ENCODE measurements at places on chromosomes 6 and 20.

DNA sequence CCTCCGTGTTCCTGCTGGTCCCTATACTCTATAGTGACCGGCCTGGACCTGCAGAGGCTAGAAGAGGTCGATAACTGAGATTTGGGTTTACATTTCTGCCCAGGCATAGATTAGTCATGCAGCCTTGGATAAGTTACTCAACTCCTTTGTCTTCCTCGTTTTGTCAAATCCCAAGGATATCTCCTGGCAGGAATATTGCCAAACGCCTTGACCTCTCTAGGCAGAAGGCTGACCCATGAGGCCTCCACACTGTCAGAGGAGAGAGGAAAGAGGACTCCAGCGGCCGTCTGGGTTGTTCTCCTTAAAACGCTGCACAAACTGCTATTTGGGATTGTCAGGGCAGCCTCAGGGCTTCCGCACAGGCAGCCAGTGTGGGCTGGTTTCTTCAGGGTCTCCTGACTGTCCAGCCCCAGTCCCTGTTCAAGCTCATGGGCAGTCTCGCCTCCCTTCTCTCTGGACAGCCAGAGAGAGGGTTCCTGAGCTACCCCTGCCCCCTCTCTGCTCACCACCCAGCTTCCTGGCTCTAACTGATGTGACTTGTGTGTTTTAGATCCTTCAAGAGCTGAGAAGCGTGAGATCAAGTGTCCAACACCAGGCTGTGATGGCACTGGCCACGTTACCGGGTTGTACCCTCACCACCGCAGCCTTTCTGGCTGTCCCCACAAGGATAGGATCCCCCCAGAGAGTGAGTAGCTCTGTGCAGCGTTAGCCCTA is 44.7 kb upstream of the PCMTD2 start:
- DNase-seq, result no peak

- DNase-seq, result no peak
Measured at GRCh38 chr20:14878676-14879019, 541.2 kb upstream of the FLRT3 start.

- DNase-seq, result no peak
Measured at GRCh38 chr6:131014080-131014776, 48.8 kb downstream of the EPB41L2 start.

DNA sequence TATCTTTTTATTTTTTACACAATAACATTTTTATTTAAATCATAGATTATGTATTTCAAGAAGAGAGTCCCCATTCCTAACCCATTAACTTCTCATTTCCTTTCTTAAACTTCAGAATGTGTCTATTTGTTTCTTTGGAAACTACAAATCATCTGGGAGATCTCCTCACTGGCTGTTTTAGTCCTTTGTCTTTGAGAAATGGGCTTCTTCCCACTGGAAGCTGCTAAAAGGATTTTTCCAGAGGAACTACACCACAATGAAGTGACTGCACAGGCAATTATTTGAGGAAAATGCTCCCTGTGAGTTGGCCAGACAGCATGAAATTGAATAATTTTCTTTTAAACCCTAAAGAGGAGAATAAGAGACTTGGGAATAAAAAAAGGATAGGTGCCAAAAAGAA is 119.1 kb downstream of the TENT5A start:
- no peak for DNase-seq

DNA sequence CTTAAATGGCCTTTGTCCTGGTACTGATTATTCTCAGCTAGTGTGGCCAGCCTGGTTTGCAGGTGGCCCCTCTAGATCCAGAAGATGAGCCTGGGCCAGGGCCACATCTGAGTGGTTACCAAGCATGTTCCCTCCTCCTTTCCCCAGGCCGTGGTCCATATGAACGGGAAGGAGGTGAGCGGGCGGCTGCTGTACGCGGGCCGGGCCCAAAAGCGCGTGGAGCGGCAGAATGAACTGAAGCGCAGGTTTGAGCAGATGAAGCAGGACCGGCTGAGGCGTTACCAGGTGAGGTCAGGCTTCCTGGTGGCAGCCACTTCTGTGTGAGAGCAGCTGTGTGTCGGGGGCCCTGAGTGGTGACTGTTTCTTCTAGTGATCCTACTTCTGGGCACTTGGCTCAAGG is 11.6 kb downstream of the PABPC1L start:
- DNase-seq, result no peak

DNA sequence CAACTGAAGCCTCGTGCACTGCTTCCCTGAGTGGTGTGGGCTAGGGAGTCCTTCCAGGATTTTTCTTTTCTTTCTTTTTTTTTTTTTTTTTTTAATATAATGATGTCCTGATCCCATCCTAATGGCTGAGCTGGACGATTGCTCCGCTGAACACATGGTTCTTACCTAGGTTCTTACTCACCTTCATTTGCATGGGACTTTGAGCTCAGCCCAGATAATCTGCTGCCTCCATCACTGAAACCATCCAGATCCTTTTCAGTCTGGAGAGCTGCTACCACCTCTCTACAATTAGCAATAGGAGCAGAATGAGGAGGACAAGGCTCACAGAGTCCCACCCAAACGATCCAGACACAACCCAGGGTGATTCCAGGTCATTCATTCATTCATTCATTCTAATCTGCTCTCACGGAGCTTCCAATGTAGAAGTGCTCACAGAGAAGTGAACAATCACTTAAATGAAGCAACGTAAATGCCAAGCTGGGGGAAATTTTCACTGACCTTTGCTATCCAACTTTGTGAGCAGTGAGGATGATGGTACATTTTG is 246.3 kb upstream of the RREB1 start:
- no peak for DNase-seq

GRCh38 chr20:17610566-17611289 is 40.9 kb downstream of the DSTN start:
- no peak for DNase-seq

- DNase-seq, result no peak
Measured at GRCh38 chr6:21915707-21916260, 322.2 kb downstream of the SOX4 start.

DNA sequence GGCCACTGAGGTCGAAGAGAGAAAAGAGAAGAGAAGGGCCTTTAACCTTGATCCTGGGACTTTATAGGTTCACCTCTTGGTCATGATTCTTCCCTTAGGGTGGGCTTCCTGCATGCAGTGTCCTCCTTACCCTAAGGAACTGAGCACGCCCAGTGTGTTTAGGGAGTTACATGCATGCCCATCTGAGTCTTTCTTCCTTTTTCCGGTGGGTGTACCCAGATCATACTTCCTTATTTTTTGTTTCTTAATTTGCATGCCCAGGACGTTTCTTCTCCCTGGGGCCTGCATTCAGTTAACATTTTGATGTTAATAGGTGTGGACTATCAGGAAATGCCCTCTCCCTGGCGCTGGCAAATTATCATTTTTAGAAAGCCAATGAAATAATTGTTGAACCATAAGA is 91.5 kb downstream of the HTR1B start:
- no peak for DNase-seq

DNA sequence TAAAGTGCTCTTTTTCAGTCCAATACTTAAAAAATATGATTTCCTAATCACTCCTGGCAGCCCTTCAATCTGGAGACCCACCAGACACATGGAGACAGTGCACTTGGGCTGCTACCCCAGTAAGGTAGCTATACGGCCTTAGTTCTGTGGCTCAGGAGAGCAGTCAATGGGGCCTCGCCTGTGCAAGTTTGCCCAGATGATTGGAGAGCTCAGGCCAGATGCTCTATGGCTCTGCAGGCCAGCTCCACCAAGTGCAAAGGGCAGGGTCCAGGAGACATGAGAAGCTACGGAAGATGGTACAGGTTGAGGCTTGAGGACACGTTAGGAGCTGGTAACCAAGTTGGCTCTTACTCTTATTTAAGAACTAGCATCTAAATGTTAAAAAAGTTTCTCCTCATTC is 30.7 kb downstream of the STK38 start:
- DNase-seq, result no peak

DNA sequence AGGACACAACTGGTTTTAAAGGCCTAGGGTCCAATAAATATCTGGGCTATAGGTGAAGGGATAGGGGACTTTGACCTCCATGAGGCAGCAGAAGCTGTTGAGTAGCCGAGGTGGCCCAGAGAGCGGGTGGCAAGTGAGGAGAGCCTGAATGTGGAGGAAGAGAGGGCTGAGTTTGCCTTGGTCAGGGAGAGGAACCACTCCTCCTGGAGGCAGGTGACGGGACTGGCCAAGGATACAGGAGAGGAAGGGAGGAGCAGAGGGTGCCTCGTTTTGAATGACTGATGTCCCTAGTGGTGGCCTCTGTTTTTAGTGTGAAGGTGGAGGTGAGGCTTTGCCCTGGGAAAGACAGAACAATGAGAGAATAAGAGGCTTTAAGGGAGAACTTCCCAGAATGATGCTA is 19.1 kb upstream of the AAR2 start:
- no peak for DNase-seq

- no peak for DNase-seq
Measured at GRCh38 chr6:154649721-154650120, 83.5 kb upstream of the SCAF8 start.

- no peak for DNase-seq
Measured at GRCh38 chr6:123201869-123202372, 205.9 kb downstream of the CLVS2 start.

GRCh38 chr6:55136916-55137315 is 37.4 kb upstream of the HCRTR2 start:
- no peak for DNase-seq

DNA sequence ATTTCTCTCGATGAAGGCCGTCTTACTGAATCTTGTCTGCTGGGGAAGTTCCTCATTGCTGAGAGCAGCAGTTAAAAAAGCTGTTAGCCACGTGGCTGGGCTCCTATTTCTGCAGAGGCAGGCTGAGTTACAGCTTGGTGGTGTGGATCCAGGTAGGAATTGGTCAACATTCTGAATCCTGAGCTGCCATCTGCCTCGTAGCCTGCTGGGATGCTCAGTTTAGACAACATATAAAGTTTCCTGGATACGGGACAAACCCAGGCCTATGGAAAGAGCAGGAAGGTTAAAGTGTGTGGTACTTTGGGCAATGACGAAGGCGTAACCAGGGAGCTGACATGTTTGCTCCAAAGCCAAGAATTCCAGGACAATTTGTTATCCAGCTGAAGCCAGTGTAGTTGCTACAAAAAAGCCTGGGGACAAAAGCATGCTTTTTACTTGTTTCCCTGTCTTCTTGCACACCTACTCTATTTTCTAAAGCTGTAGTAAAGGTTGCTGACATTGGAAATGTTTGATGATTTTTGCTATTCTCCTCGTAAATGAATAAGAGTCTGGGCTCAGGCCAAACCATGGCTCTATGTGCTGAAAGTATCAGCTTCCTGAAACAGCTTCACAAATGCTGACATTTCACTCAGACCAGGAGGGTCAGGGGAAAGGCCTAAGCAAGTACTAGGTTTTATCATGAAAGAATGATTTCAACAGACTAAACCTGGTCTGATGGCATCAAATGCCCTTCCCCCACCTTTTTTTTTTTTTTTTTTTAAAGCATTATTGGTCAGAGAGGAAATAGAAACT is 12.4 kb upstream of the MYLK2 start:
- no peak for DNase-seq

DNA sequence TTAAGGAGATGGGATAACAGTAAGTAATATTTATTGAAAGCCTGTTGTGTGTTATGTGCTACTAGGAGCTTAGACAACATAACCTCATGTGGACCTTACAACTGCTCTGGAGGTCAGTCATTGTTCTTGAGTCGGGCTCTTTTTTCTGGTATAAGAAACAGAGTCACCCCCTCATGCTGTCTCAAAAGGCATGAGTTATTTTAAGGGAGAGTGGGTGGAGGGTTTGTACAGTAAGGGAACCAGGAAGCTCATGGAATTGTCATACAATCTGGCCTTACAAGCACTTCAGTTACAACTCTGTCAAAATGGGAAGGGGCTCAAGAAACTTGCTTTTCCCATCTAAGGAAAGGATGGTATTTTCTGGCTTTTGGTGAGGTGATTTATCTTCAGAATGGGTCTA is 16.5 kb upstream of the DSE start:
- DNase-seq, result no peak

DNA sequence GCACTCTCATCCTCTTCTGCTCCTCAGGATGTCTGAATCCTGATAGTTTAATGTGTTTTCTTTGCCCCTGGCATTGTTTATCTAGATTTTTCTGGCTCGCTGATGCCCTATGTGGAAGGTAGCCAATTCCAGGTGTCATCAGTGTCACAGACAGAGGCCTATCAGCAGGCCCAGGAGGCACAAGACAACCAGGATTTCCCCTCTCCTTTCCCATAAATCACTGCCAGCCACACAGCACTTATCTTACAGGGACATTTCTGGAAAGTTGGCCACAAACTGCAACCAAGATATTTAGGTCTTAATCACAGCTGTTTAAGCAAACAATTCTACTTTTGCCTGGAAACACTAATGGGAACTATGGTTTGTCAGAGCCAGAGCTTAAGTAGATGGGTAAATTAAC is 28.1 kb downstream of the ADGRF5 start:
- no peak for DNase-seq

DNA sequence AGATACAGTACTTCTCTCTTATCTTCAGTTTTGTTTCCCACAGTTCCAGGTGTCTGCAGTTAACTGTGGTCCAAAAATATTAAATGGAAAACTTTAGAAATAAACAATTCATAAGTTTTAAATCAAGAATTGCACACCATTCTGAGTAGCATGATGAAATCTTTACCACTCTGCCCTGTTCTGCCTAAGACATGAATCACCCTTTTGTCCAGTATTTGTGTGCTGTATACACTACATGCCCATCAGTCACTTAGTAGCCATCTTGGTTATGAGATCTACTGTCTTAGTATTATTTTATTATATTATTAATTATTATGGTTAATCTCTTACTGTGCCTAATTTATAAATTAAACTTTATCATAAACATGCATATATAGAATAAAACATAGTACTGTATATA is 279.0 kb downstream of the OGFRL1 start:
- DNase-seq, result no peak

- no peak for DNase-seq
Measured at GRCh38 chr6:137705160-137706082, 161.6 kb upstream of the TNFAIP3 start.

GRCh38 chr6:169714178-169714577 is 10.1 kb downstream of the PHF10 start:
- no peak for DNase-seq

DNA sequence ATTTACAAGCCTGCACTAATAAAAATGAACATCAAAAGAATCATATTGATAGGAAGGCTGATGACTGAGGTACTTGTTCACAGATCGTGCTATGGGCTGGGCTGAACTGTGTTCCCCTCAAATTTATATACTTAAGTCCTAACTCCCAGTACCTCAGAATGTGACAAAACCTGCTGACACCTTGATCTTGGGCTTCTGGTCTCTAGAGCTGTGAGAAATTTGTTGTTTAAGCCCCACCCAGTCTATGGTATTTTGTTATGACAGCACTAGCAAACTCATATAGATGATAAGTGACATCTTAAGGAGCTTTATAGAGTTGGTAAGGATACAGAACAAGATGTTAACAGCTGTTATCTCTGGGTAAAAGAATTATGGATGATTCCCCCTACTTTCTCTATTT is 13.8 kb downstream of the UBE2V1 start:
- DNase-seq, result no peak

DNA sequence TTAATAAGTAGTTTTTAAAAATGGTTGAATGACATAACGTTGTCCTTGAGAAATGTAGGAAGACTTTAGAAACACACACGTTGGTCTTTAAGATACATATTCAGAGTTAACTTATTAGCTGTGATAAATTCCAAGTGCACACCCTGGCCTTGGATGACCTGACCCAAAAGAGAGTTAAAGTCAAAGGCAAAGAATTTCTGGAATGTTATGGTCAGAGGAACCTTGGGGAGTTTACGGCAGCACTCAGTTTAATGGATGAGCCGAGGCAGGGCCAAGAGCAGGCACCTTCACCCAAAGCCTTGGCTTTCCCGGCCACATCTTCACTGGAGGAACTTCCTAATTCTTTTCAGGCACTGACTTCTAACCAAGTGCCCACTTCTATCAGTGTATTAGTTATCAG is 200.5 kb downstream of the SMOC2 start:
- DNase-seq, result no peak

All from left renal pelvis (tissue), 4 donors.